H54 (cell line): ENCODE measurements at places on chromosomes 6 and 20.

DNA sequence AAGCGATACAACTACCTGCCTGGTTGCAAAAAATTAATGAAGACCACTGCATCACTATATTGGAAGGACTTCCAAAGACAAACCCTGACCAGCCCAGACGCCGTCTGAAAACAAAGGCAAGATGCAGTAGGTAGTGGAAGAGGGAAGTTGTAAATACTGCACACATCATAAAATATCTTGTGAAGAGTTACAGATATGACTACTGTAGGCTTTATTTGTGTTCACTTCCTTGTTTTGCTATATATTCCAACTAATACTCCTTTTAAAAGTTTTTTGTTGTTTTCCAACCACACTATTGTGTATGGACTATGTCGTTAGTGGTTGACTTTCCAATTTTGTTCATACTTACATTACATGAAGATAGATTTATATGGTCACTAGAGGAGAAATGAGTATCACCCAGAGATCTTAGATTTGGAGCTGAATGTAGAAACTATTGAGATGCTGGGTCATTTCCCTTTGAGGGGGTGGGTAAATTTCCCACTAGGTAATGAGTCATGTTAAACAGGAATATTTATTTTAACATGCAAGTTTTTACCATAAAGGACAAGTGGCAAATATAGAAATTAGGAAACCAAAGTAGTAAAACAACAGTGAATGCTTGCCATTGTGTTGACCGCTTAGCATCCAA is 16.6 kb upstream of the TXLNB start:
- DNase-seq, result no peak

DNA sequence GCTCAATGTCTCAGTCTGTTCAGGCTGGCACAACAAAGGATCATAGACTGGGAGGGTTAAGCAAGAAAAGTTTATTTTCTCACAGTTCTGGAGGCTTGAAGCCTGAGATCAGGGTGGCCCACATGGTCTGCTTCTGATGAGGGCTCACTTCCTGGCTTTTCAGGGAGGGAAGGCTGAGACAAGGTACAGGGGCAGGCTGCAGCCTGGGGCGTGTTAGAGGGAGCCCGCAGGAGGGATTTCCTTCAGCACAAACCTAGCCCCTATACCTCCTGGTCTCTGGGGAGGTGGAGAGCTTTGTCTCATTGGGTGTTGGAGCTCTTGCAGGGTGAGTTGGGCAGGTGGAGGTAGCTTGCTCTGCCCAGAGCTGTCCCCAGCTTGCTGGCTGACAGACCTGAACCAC is 81.1 kb upstream of the GPR6 start:
- no peak for DNase-seq

GRCh38 chr6:99287523-99287922 is 62.0 kb downstream of the FAXC start:
- no peak for DNase-seq

GRCh38 chr6:44059359-44060346 is 67.6 kb downstream of the MRPL14 start:
- DNase-seq, result no peak

- DNase-seq, result no peak
Observed at GRCh38 chr6:144745439-144745838, 460.3 kb downstream of the UTRN start.

GRCh38 chr6:89992818-89993217 is 98.5 kb downstream of the GJA10 start:
- no peak for DNase-seq

DNA sequence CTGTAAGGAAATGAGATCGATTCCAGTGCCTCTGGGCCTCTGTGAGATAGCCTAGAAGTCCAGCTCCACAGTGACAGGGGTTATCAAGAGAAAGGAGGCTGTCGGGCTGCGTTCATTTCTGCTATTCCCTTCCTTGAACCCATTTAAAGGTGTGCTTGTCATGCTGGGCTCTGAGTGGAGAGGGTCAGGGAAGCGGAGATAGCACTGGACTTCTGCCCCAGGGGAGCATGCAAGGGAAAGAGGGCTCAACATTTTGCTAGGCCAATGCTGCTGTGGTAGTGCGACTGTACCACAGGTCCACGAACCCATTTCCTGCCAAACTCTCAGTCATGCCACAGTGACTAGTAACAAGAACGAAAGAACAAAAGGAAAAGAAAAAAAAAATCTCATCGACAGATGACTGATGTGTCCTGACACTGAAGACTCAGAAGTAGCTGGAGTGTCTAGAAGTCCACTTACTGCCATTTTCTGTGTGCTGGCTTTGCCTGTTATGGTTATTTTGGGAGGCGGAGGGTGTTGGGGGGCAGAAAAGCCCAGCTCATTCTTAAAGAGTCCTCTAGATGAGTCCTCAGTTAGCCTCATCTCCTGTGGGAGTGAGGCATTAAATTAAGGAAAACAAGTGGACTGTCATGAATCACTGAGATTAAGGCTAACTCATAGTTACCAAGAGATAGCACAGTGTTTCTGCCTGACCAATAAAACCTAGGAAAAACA is 8.1 kb downstream of the NEDD9 start:
- DNase-seq, result no peak

DNA sequence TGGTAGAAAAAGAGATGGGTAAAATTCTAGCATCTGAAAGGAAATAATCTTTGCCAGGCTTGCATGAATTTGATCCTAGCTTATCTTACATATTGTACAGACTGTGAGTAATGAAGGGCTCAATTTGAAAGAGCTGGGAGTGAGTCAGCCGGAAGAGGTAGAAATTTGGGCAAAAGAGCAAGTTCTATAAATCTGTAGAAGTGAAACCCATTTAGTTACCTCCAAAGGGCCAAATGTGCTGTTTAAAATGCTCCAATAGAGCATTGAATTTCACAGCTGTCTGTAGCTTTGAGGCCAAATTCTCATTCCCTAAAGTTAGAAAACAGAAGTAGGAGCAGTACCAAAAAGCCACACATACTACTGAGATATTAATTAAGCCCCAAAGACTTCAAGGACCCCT is 466.1 kb downstream of the BTBD3 start:
- DNase-seq, result no peak

DNA sequence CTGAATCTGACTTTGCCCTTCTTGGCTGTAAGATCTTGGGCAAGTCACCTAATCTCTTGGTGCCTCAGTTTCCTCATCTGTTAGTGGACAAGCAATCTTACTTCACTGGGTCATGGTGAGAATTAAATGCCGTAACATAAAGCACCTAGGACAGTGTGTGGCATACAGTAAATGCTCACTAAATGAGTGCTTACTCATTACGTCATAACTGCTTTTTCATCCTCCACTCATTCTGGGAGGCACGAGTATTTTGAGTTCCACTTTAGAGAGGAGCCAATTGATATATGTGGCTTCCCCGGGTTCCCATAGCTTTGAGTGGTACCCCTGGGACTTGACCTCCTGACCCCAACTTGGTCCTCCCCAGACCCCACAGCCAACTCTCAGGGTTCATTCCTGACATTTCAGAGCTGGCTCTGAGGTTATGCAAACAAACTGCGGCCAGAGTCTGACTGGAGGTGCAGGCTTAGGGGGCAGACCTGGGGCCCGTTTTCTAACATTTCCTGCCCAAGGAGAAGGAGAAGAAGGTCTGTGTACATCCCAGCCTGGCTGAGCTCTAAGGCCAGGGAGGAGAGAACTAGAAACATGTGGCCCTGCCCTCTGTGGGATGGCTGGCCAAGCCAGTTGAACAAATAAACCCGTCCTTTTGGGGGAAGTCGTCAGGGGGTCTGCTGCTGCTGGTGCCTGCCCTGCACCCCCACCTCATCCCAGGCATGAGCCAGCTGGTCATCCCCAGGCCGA is 5.8 kb downstream of the ANGPT4 start:
- no peak for DNase-seq

- DNase-seq, result peak; percentile 0
Observed at GRCh38 chr6:93721386-93722048, 302.2 kb upstream of the EPHA7 start.

DNA sequence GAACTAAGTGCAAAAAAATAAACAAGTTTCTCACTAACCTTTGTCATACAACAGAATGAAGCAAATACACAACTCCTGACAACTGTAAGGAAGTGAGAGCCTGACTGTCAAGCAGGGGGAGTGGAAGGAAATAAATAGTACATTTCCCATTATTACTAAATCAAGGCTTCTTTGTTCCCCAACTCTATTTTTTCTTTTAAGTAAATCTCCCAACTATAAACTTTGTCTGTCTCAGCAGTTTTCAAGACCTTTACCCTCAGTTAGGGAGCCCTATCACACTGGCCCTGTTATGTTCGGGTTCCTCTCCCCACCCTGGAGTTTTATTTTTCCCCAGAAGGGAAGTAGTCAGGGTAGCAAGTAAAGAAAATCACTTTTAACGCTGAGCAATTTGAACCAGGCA is 24.1 kb upstream of the IPCEF1 start:
- no peak for DNase-seq

- no peak for DNase-seq
Observed at GRCh38 chr6:84728602-84729001, 35.8 kb downstream of the TBX18 start.

GRCh38 chr6:9161731-9162130 is 726.4 kb upstream of the SLC35B3 start:
- no peak for DNase-seq

- peak; percentile 7 for DNase-seq
Observed at GRCh38 chr6:131733376-131734016, 22.7 kb upstream of the CTAGE9 start.

DNA sequence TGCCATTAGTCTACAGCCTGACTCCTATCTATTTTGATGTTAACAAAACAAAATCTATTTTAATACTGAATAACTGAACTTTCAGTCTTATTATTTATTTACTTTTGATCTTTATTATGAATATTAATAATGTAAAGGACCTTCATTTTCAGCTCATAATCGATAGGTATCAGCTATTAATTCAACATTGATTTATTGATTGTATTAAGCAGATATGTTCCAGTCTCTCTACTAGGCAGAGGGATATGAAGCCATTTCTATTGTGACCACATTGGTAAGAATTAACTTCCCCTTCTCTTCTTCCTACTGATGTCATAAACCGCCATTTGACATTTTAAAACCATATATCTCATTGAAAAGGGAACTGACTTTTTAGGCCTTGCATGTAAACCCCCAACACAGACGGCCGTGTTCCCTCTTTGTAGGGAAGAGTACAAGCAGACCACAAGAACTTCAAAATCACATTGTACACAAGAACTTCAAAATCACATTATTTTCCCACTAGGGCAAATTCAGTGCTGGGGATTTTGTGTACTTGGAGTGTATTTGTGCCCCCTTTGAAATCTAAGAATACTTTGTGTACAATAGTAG is 69.5 kb upstream of the FABP7 start:
- no peak for DNase-seq

GRCh38 chr6:130434174-130434873 is 68.5 kb downstream of the TMEM200A start:
- no peak for DNase-seq

- DNase-seq, result peak; percentile 79
Observed at GRCh38 chr6:14396826-14397517, 279.4 kb downstream of the CD83 start.

DNA sequence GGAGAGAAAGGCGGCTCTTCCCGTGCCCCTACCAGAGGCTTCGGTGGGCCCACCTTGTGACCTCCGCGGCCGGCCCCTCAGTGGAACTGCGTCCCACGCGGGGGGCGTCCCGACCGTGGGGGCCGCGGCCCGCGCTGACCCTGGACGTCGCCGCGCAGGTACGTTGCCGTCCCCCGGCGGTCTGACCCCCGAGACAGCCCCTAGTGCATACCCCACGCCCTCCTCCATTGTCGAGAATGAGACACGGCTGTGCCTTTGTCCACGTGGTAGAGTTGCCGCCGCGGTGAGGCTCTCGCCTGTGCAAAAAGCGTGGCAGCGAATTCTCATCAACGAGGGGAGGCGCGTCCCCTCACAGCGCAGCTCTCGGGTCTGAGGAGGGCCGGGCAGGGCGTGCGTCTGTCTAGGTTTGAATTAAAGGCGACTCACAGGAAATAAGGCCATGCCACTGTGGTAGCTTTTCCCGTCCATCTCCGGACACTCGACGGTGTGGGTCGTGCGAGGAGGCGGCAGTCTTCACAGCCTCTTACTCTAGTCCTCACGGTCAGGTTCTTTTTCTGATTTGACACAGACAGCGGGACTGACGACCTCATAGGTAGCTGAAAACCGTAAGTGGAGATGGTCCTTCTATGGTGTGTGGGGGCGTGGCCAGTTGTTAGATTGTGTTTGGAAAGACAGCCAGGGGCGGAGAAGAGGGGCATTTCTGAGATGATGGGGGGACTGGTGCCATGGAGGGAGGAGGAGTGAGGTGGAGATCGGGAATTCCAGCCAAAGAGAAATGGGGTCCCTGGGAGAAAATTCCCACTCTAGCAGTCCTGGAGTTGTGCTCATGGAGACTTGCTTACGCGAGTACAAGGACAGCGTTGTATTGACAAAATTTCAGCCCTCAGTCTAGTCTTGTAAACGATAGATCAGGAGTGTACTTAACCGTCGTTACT is 580 bp downstream of the NXT1 start:
- DNase-seq, result no peak

- DNase-seq, result no peak
Observed at GRCh38 chr6:44642870-44643522, 255.5 kb downstream of the CDC5L start.

- DNase-seq, result no peak
Observed at GRCh38 chr6:135782546-135782945, 69.0 kb upstream of the PDE7B start.

DNA sequence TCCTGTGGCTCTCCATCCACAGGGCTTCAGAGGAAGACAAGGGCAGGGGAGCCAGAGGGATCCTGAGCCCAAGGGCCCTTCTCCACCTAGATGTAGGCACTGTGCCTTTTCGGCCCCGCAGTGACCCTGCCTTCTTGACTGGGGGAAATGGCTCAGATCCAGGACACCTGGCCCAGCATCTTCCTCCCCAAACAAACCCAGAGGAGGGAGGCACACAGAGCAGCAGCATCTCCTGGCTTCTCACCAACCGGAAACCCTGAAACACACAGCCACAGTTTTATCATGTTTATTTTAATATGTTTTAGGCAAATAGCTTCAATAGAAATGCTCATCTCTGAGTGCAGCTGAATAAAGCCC is 84.5 kb upstream of the LRFN2 start:
- DNase-seq, result no peak

DNA sequence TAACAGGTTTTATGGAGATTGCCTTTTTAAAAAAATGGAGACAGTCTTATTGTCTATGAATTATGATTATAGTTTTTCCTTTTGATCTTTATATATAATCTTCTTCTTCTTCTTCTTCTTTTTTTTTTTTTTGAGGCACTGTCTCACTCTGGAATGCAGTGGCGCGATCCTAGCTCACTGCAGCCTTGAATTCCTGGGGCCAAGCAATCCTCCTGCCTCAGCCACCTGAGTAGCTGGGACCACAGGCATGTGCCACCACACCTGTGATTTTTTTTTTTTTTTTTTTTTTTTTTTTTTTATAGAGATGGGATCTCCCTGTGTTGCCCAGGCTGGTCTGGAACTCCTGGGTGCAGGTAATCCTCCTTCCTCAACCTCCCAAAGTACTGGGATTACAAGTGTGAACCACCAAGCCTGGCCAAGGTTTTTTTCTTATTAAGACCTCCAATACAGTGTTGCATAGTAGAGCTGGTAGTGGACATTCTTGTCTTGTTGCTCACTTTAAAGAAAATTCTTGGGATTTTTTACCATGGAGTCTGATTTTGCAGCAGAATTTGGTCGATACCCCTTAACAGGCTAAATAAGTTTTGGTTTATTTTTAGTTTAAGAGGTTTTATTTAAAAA is 46.5 kb downstream of the STK4 start:
- DNase-seq, result no peak

GRCh38 chr6:34839666-34840352 is 47.9 kb downstream of the BLTP3A start:
- no peak for DNase-seq

GRCh38 chr6:127630800-127631199 is 53.8 kb downstream of the C6orf58 start:
- no peak for DNase-seq

- no peak for DNase-seq
Observed at GRCh38 chr6:156350337-156350736, 426.8 kb upstream of the ARID1B start.
